A549 treated with Mapracorat at 1 μM for 4 hours (cell line): ENCODE measurements at places on chromosomes 6 and 20. TPM values are rescaled to one million over a fixed set of nuclear protein-coding genes. Genes with fewer than 3 reads are reported as not detected.

Gene CHRNA4
- total RNA-seq = 0.15 to 0.38 TPM (median 0.34 TPM) in 5 replicates

Gene MCCD1
- total RNA-seq = not detected in 5 replicates

Gene LATS1
- total RNA-seq = 5.8 to 9.1 TPM (median 7.6 TPM) in 5 replicates

Gene CRISP3
- not detected in 5 replicates for total RNA-seq

Gene LINC00237
- not detected in 5 replicates for total RNA-seq
